Osteocyte (in vitro differentiated cells): ENCODE measurements at places on chromosomes 1 and 21. TPM values are rescaled to one million over a fixed set of nuclear protein-coding genes. Genes with fewer than 3 reads are reported as not detected.

RGS4 gene
- total RNA-seq: 99.0 and 121 TPM in 2 replicates

RYR2 gene
- total RNA-seq: 0.03 and 0.05 TPM in 2 replicates

ALG6 gene
- total RNA-seq: 10.9 and 13.6 TPM in 2 replicates

C1orf210 gene
- not detected in 2 replicates for total RNA-seq

- H3K4me3 ChIP-seq: no peak overlapping the region
- peaks cover 76% of the 10 kb centered on the region for H3K4me1 ChIP-seq
- H3K27ac ChIP-seq: peak overlapping the region; percentile 92
These were observed 1.9 kb upstream of the CAPN2 start for GRCh38 chr1:223710179-223711133.

GRCh38 chr1:179770887-179771502, 27.9 kb downstream of the FAM163A start:
- H3K4me1 ChIP-seq: no peaks in the 10 kb centered on the region
- no peaks in the 10 kb centered on the region for H3K36me3 ChIP-seq
- no peak for DNase-seq
- peaks cover 5% of the 10 kb centered on the region for H3K27me3 ChIP-seq
- no peak overlapping the region for H3K27ac ChIP-seq

- no peak for DNase-seq
- no peak overlapping the region for H3K4me3 ChIP-seq
- peak overlapping the region; percentile 70 for H3K27ac ChIP-seq
- peaks cover 49% of the 10 kb centered on the region for H3K4me1 ChIP-seq
These were observed 5.0 kb upstream of the SH3BGRL3 start for GRCh38 chr1:26274801-26275425.

- H3K4me1 ChIP-seq: peaks cover 10% of the 10 kb centered on the region
- no peak overlapping the region for H3K27ac ChIP-seq
- no peaks in the 10 kb centered on the region for H3K36me3 ChIP-seq
- no peaks in the 10 kb centered on the region for H3K27me3 ChIP-seq
- no peak for DNase-seq
- H3K4me3 ChIP-seq: no peak overlapping the region
These were observed 52.7 kb upstream of the SERBP1 start for GRCh38 chr1:67482733-67483482.

GRCh38 chr1:53334312-53334711, 6.4 kb upstream of the LRP8 start:
- no peaks in the 10 kb centered on the region for H3K36me3 ChIP-seq
- no peak overlapping the region for H3K27ac ChIP-seq
- H3K4me1 ChIP-seq: no peaks in the 10 kb centered on the region
- no peak overlapping the region for H3K4me3 ChIP-seq

DNA sequence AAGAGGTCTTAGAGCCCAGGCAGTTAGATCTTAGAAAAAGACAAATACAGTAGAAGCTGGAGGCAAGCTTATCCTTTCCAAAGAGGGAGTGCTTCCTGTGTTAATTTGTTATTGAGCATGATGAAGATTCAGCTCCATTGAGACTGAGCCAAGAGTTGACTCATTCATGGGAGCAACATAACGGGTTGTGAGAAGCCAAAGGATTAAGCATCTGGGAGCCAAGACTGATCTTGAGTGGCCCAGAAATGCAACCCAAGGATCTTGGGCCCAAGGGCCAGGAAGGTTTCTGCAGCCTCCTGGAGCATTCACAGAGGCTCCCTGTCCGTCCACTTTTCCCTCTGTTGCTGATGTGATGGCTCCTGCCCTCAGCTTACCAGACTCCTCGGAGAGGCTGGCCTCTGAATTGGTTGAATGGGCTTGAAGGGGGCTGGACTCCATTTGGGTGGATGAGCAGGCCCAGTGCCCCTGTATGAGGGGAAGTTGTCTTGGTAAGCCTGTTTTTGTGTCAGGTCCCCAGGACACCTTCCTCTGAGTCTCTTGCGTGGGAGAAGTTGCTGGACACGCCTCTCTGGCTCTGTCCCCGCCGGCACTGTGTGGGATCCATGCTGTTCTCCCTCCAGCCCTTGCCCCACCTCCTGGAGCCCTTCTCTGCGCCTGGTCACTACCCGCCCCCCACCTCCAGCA, 42.4 kb downstream of the PDE9A start:
- DNase-seq: no peak
- no peak overlapping the region for H3K27ac ChIP-seq
- peaks cover 10% of the 10 kb centered on the region for H3K36me3 ChIP-seq
- peaks cover 7% of the 10 kb centered on the region for H3K27me3 ChIP-seq
- no peak overlapping the region for H3K4me3 ChIP-seq

GRCh38 chr1:157878059-157878458, 36.5 kb upstream of the CD5L start:
- H3K36me3 ChIP-seq: no peaks in the 10 kb centered on the region
- H3K27ac ChIP-seq: no peak overlapping the region
- H3K4me3 ChIP-seq: no peak overlapping the region
- peaks cover 12% of the 10 kb centered on the region for H3K27me3 ChIP-seq

DNA sequence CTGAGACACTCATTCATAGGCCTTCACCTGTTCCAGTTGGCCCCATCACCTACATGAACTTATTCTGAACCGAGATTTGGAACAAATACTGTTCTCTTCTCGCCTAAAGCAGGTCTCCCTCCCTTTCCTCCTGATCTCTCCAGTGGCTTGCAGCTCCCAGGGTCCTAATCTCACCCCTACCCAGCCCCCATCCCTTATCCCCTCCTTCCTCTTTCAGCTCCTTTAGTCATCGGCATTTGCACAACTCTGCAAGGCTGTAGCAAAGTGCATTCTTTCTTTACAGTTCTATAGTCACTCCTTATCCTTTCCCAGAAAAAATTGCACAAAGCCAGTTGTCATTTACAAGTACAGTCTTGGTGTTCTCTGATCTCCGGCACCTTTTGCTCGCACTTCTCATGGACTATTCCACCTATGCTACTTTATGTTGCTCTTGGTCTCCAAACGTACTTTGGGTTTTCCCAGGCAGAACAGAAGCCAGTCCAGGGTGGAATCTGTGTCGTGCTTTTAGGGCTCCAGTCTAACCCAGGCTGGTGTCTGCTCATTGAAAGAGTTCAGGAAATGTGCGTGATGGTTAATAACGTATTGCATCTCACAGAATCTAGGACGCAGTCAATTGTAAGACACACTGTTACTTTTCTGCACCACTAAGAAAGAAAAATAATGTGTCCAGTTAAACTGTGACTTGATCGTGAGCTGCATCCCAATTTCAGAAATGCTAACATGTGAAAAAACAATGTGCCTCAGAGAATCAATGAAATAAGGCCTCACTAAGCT, 965 bp downstream of the ABCA4 start:
- peak overlapping the region; percentile 52 for H3K27ac ChIP-seq
- H3K27me3 ChIP-seq: no peaks in the 10 kb centered on the region
- peak; percentile 21 for DNase-seq
- H3K36me3 ChIP-seq: peaks cover 2% of the 10 kb centered on the region
- peaks cover 53% of the 10 kb centered on the region for H3K4me1 ChIP-seq
- no peak overlapping the region for H3K4me3 ChIP-seq

GRCh38 chr1:236039740-236040685, 24.9 kb downstream of the NID1 start:
- H3K4me3 ChIP-seq: no peak overlapping the region
- H3K27ac ChIP-seq: peak overlapping the region; percentile 73
- H3K27me3 ChIP-seq: no peaks in the 10 kb centered on the region
- DNase-seq: no peak
- peaks cover 27% of the 10 kb centered on the region for H3K4me1 ChIP-seq
- peaks cover 32% of the 10 kb centered on the region for H3K36me3 ChIP-seq

DNA sequence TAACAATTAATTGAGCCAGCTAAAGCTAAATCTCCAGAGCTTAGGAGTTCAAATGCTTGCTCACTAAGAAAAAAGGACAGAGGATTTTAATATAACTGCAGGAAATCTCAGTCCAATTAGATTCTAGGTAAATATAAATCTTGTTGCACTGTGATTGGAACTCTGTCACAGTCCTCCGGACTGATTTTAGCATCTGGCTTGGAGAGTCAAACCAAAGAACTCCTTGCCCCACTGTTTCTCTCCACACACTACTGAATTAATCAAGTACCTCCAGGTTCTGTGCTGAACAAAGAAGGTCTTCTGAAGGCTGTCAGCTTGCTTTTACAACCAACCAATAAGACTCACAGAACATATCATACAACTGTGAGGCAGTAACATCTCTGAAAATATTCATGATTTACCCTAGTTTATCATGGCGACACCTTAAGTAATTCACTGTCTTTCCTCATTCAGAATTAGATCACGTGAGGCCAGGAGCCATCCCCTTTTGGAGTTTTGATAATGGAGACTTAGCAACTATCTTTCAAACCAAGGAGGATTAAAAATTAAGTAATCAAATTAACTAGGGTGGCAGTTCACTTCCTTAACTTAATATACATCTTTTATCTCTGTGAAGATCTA, 176.0 kb downstream of the RERE start:
- peaks cover 15% of the 10 kb centered on the region for H3K4me1 ChIP-seq
- peaks cover 5% of the 10 kb centered on the region for H3K36me3 ChIP-seq
- no peak overlapping the region for H3K27ac ChIP-seq
- H3K27me3 ChIP-seq: no peaks in the 10 kb centered on the region
- DNase-seq: no peak

- H3K4me3 ChIP-seq: no peak overlapping the region
- no peaks in the 10 kb centered on the region for H3K36me3 ChIP-seq
- DNase-seq: no peak
- no peaks in the 10 kb centered on the region for H3K27me3 ChIP-seq
These were observed 26.0 kb upstream of the GBP6 start for GRCh38 chr1:89337903-89338302.

- H3K27ac ChIP-seq: no peak overlapping the region
- H3K4me3 ChIP-seq: no peak overlapping the region
- no peak for DNase-seq
These were observed 317.9 kb upstream of the AJAP1 start for GRCh38 chr1:4336507-4336906.

DNA sequence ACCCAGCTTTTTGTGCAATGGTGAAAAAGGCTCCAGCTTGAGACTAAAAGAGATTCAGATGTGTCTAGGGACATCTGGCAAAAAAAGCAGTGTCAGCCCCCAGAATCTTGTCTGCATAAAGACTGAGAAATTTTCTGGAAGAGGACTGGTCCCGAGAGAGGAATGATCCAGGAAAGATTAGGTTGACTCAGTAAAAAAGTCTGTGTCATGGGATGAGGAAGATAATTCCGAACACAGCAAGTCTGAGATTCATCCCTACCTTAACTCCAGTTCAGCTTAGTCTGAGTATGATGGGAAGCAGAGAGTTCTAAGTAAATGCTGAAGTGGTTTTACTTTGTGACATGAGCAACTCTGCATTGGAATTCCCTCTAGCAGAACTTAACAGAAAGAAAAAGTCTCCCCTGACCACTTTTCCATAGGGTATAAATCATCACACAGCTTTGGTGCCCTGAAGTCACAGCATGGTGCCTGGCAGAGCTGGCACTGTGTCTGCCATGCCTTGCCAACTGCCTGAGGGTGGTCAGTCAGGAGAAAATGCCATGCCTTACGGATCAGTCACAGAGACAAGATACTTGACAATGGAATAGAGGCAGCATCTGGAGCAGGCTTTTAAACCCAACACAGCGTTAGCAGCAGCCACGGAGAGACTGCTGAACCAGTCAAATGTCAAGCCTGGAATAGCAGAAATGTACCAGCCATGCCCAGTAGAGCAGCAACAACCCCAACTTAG, 153.4 kb downstream of the ZC3H11B start:
- H3K4me1 ChIP-seq: peaks cover 14% of the 10 kb centered on the region
- no peak overlapping the region for H3K27ac ChIP-seq
- no peak overlapping the region for H3K4me3 ChIP-seq

GRCh38 chr1:54312796-54313316, 93.3 kb downstream of the SSBP3 start:
- H3K4me3 ChIP-seq: no peak overlapping the region
- peak overlapping the region; percentile 71 for H3K27ac ChIP-seq
- peaks cover 9% of the 10 kb centered on the region for H3K4me1 ChIP-seq
- H3K36me3 ChIP-seq: peaks cover 2% of the 10 kb centered on the region
- H3K27me3 ChIP-seq: no peaks in the 10 kb centered on the region
- DNase-seq: no peak
